ENCODE measurements at places on chromosomes 1 and 21.

DNA sequence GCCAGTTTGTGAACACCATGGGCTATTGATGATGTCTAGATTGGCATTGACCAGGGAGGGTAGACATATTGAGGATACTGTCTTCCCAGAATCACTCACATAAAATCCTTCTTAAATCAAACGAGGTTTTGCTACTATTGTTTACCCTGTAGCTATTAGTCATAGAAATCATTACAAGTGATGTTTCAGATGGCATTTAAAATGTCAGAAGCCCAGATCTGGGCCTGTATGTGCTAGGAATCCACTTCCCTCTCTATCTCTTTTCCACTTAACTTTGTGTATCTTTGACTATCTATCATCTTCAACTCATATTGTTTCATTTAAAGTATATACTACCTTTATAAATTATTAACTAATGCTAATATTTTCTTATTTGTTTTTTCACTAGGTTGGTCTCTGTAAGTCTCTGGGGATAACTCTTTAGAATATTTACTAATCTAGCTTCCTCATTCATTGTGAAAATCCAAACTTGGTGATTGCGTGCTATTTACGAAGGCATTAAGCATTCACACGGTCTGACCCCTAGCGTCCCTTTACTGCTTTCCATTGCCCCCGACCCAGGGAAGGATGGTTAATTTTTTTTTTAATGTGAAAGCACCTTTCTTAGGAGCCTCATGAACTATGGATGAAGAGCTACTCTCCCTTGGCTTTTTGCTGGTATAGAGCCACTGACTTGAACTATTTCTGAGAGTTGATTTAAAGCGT, 281.8 kb downstream of the GPATCH2 start:
- no peak for DNase-seq

DNA sequence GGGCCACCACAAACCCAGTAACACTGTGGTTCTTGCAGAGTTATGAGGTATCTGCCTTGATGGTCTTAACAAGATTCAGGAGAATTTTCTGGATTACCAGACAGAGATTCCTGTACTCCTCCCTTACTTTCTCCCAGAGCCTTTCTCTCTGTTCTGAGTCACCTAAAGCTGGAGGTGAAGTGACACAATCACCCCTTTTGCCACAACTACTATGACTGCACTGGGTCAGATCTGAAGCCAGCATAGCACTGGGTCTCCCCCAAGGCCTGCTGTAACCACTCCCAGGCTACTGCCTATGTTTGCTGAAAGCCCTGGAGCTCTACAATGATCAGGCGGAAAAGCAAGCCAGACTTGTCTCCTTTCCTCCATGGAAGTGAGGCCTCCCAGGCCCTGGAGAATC, 156.7 kb upstream of the NEGR1 start:
- DNase-seq, result no peak

DNA sequence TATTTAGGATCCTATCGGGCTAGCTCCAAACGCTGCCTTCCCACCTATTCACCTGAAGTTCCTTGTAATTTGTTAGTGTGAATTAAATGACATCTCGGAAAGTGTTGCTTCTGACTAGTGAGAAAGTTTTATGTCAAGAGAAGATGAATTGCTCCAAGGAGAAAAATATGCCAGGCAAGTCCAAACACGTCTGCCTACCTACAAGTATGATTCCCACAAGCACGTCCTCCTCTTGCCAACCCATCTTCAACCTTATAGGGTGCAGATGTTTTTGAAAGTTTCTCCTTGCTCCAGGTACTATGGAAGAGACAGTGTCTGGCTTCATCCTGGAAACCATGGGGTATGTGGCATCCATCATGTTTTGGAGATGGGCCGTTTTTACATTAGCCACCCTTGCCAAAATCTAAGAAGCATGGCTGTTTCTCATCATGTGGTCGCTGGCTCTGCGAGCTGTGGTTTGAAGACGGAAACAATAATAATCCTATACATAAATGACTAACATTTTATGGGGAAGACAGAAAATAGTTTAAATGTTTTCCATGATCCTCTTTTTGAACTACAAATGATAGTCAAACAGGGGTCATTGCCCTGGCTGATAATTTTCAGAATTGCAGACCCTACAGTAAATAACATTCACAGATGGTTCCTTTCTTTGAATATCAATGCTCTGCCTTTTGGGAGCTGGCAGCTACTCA, 505.8 kb downstream of the SMYD3 start:
- no peak for DNase-seq

DNA sequence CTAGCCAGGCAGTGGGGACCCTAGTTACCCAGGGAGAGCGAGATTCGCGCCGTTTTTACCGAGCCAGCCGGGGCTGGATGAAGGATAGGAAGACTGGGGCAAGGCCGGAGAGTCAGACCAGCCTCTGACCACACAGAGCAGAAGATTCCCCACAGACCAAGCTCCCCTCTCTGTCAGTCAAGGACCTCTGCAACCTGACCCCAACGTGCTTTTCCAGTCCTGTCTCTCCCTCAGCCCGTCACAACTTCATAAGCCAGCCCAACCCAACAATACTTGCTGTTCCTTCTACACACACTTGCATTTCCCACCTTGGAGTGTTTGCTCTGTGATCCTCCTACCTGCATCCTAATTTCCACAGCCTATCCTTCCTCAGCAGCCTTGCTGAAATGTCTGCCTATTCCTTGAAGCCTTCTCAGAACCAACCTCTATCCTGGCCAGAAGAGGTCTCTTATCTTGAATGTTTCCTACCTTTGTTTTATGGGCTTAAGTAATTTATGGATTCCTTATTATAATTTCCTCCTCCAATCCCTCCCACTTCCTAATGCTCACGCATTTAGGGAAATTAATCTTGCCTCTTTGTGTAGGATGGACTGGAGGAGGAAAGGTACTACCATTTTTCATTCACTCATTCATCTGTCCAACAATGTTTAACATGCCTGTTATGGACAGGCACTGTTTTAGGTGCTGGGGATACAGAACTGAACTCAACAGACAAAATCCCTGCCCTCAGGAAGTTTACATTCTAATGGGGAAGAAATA, at the start of gene GSTM3:
Gene GSTM3 (minus strand): TSS at position 424 of the 759 bp plus-strand sequence. CDS start 751 bp downstream, outside the sequence.
- DNase-seq, result no peak

DNA sequence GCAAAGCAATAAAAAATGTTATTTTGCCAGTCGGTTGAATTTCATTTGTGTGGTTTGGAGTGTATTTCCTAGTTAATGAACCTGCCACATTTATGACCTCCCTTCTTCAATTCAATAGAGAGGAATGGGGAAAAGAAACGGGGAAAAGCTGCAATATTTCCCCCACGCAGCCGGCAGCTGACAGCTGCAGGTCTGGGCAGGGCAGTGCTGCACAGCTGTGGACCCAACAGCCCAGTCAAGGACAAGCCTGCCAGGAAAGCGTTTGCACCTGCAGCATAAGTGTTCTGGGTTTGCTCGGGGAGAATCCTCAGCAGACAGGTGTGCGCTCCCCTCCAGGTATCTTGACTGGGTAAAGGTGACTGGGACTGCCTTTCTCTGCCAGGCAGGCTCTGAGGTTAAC, 53.4 kb downstream of the FBXO2 start:
- no peak for DNase-seq

- DNase-seq, result no peak
These were observed 42.9 kb downstream of the BATF3 start for GRCh38 chr1:212656730-212657129.

GRCh38 chr1:12232221-12232620, 2.4 kb downstream of the VPS13D start:
- DNase-seq, result peak; percentile 22

GRCh38 chr1:230278871-230279582, 147.1 kb downstream of the PGBD5 start:
- no peak for DNase-seq

DNA sequence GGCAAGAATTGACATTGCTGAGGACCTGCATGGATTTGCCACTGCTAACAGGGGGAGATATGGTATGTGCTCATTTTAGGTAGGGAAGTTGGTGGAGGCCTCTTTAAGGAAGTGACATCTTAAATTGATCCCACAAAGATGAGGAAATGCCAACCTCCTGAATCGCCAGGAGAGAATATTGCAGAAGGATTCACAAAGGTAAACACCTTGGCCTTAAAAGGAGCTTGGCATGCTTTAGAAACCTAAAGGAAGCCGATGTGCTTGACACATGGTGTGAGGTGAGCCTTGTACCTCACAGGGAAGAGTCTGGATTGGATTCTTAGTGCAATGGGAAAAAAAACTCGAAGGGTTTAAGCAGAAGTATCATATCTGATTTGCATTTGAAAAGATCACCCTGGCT, 470.5 kb upstream of the DAB1 start:
- no peak for DNase-seq

DNA sequence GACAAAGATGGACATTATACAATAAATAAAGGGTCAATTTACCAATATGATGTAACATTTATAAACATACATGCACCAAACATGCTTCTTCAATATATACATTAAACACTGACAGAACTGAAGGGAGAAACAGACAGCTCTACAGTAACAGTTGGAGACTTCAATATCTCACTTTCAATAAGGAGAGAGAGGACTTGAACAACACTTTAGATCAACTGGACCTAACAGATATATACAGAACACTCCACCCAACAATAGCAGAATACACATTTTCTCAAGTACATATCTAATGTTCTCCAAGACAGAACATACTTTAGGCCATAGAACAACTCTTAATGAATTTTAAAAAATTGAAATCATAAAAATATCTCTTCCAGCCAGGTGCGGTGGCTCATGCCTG, 50.6 kb upstream of the TTC39A start:
- no peak for DNase-seq
